T-helper 22 cell (primary cell): ENCODE measurements at places on chromosomes 6 and 20.

DNA sequence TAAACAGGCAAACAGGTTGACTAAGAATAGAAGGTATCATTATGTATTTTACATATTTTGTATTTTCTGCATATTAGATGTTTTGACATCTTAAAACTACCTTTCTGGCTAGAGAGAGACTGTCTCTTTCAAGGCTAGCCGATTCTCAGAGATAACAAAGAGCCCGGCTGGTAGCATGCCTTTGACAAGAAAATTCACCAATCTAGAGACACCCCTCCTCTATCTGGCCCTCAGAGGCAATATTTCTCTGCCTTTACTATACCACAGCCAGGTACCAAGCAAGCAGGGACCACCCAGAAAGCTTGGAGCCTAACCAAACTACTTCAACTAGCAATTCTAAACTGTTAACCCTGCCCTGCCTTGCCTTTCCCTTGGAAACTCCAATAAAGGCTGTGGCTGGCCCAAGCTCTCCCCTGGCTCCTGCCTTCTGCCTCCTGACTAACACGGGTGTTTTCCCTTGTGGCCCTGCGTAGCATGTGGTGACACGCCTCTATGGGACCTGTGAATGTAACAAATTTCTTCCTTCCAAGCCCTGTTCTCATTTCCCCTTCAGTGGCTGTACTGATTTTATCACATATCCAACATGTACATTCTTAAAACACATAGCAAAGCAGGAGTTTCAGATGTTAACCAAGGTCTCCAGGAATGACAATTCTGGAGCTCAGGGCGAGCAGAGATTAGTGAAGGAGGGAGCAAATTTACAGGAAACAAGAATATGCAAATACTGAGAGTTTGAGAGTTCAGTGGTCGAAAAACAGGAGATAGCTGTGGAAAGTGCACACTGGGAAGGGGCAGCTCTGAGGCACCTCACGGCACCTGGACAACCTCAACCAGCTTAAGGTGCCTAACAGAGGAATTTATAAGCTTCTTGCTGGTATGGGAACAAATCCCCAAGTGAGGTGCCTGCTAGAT, 120.8 kb downstream of the BACH2 start:
- DNase-seq: no peak

- DNase-seq: no peak
Observed at GRCh38 chr6:96537726-96538125, 16.1 kb downstream of the UFL1 start.

DNA sequence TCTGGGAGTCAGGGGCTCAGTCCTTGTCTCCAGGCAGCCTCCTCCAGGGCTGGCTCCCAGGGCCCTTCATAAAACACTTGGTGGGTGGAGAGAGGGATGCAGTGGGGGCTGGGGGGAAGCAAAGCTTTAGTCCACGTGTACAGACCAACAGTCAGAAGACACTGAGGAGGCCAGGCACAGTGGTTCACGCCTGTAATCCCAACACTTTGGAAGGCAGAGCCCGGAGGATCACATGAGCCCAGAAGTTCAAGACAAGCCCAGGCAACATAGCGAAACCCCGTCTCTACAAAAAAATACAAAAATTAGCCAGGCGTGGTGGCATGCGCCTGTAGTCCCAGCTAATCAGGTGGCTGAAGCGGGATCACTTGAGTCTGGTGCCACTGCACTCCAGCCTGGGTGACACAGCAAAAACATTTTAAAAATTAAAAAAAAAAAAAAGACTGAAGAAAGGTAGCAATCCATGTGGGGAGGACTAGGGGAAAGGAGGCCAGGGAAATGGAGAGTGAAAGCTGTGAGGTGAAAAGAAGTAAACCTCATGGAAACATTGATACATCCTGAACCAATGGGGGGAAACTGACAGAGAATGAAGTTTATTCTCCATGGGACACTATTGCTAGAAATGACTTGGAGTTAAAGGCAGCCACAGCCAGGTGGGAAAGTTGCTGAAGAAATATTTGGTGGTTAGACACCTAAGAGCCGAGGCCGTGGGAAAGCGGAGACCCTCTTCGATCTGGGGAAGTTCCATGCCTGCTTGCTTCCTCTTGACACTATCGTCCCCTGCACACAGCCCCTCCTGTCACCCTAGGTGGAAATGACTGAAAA, 35.4 kb downstream of the PIM1 start:
- DNase-seq: no peak

DNA sequence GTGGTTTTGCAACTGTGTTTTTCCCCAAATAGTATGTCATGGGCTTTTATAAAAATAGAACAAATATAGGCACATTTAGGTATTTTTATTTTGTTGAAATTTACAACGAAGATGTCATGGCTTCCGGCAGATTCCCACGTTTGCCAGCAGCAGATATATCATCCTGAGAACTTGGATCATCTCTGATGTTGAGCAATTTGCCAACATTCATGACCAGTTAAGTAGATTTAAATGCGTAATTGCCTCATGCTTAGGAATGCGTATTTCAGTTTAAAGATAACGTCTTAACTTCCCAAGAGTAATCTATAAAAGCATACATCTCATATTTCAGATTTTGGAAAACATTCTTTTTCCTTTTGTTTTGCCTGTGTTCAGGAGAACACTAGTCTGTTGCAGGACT, 457.8 kb downstream of the QKI start:
- no peak for DNase-seq

DNA sequence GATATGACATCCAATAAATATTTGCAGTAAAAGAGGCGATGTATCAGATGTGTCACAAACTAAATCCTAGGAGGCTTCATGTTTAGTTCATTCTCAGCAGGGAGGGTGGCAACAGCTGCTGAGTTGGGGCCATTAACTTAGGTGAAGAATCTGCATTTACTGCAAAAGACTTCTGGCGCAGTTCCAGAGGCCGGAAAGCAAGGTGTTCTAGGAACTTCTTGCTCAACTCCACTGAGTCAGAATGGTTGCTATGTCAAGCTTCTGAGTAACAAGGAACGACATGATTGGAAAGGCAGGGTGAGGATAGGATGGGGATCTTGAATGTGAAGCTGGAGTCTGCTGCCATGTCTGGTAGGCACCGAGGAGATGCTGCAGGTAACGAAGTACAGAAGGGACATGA, 11.7 kb downstream of the ADNP start:
- no peak for DNase-seq

- no peak for DNase-seq
Observed at GRCh38 chr20:59470521-59470920, 133.8 kb upstream of the PHACTR3 start.

DNA sequence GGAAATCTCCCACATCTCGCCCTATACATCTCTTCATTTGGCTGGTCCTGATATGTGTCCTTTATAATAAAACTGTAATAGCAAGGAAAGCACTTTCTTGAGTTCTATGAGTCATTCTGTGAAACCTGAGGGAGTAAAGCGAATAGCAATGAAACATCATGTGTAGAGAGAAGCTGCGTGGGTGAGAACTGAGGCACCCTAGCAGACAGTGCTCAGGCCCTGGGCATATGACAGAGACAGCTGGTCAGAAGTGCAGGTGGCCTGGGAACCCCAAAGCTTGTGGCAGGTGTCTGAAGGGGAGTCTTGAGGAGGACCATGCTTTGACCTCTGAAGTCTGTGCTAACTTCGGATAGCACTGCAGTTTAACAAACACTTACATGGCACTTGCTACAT, 1.3 kb upstream of the BLOC1S5 start:
- no peak for DNase-seq

- no peak for DNase-seq
Observed at GRCh38 chr6:2126351-2126750, 119.1 kb downstream of the GMDS start.

GRCh38 chr6:1625794-1626435, 16.2 kb downstream of the FOXC1 start:
- no peak for DNase-seq

DNA sequence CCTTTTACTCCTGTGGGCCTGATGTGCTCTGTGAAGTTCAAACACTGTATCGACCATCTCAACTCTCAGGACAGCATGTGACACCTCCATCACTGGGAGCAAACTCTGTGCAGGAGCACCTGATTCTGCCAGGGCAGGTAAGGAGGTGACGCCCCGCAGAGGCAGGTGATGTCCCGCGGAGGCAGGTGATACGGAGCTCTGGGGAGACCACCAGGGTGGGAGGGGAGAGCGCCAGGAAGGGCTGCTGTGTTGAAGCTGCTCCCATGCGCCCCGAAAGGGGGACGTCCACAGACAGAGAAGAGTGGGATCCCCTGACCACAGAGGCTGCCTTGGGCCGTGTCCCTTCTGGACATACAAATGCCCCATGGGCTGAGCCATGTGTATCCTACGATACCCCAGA, 58.3 kb downstream of the DACT2 start:
- no peak for DNase-seq

DNA sequence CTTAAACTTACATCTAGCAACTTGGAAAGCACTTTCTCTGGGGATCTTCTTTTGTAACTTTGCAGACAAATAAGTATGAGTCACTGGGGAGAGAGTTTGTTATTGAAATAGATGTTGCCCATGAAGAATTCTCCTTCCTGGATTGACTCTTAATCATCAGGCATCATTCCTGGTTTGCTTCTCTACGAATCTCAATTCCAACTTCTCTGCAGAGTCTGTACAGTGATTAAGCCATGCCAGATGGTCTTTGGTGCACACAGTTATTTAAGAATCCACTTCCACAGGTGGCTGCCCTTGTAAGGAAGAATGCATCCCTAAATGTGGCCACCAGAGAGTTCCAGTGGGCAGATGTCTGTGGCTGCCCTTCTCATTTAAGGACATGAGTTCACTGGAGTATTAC, 25.7 kb downstream of the MYCT1 start:
- no peak for DNase-seq

DNA sequence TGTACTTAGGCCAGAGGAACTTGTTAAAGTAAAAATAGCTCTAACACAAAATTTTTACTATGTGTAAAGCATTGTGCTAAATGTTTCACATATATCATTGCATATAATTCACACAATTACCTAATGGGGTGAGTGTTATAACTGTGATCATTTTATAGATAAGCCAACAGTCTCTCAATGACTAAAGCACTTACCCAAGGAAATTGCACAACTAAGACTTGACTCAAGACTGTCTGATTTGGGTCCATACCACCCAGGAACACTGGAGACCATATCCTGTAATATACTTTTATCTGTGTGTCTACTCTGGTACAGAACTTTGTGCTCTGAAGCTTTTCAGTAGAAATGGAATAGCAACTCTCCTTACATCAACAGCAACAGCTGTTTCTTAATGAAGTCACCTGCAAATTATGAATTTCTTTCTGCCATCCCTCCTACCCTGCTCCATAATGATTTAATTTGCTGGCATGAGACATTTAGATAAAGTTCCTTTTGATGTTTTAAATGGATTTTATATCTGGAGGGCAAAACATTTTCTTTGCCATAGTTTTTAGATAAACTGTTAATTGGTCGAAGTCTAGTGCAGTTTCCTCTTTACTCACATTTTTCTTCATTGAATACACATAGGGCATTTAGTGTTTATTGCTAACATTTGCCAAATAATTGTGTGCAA, 47.5 kb downstream of the TSPYL4 start:
- no peak for DNase-seq

DNA sequence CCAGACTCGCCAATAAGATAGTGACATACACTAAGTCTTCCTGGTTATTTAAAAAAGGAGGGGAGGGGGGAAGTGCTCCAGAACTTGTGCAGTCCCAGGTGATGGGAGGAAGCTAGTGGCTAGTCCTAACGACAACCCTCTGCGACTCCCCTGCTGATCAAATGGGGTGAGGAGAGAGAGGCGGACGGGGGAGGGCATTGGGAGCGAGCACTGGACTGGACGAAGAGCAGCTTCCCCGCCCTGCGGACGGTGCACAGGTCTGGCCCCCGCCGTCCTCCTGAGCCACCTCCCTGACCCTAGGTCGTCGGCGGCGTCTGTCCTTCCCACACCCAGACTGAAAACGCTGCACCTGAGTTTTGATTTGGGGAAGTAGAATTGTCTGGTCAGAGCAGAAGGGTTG, 2.2 kb upstream of the OLIG3 start:
- no peak for DNase-seq

GRCh38 chr6:157019733-157020132, 242.6 kb downstream of the ARID1B start:
- no peak for DNase-seq

GRCh38 chr20:60060593-60060992, 102.4 kb downstream of the CDH26 start:
- no peak for DNase-seq

DNA sequence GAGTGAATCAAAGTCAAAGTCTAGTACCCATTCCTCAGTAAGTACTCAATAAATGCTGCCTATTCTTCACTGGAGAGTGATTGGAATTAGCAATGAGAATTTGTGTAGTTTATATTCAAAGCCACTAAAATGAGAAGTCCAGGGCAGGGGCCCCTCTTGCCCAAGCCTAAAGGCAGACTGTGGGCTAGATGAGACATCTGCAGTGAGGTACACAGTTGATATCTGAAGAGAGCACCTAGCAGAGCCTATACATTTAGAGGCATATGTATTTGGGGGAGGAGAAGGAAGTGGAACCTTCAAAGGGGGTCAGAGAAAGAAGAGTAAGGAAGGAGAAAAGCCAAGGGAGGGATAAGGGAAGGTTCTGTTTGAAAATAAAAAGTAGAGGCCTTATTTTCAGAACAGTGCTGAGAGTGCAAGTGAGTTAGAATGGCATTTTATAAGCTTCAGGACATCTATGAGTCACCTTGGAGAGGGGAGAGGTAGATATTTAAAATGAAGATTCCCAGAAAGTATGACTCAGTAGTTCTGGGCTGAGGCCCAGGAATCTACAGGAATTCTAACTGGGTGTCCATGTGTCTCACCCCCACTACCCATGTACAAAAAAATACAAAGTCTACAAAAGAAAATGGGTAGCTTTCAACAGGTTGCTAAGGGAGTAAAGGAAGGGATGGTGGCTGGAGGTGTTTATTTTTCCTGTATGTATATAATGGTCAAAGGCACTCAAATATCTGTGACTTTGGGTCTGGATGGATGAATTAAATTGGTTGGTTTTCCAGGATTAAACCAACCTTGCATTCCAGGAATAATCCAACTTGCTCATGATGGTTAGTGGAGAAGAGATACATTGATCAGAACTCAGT, 135.1 kb downstream of the ZFP64 start:
- DNase-seq: no peak

DNA sequence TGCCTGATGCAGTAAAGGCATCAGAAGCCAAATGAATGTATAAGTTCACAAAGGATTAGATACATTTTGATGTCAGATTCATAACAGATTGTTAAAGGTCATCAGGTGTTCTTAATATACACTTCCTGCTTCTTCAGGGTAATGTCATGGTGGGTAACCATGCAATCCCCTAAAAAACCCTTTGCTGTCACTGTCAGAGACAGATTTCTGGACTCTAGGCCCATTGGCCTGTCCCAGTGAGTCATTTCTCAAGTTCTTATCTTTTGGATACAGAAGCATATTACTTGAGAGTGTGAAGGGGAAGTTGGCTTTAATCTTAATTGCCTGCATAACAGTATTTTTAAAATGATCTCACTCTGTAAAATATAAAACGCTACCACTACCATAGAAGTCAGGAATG, 895.6 kb upstream of the MAP3K7 start:
- DNase-seq: no peak

DNA sequence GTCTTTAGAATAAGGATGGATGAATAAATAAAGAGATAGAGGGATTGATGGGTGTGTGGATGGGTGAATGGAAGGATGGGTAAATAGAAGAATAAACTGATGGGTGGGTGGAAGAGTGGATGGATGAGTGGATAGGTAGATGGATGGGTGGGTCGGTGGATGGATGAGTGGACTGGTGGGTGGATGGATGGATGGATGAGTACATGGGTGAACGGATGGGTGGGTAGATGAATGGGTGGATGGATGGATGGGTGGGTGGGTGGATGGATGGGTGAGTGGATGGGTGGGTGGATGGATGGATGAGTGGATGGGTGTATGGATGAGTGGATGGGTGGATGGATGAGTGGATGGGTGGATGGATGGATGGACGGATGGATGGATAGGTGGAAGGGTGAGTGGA, 65.7 kb upstream of the FOXC1 start:
- DNase-seq: no peak

GRCh38 chr6:42337985-42338743, 113.6 kb downstream of the TRERF1 start:
- DNase-seq: no peak
